Stimulated activated CD8-positive, alpha-beta memory T cell treated with anti-CD3 and anti-CD28 coated beads, Interleukin-4, amount 100 ng/mL, for 4 hours (primary cell): ENCODE measurements at places on chromosomes 5 and 9.

- DNase-seq, result no peak
These were observed 596 bp upstream of the CDC37L1 start for GRCh38 chr9:4678679-4679267.

GRCh38 chr5:124059200-124059599, 547.2 kb downstream of the CSNK1G3 start:
- DNase-seq, result no peak

DNA sequence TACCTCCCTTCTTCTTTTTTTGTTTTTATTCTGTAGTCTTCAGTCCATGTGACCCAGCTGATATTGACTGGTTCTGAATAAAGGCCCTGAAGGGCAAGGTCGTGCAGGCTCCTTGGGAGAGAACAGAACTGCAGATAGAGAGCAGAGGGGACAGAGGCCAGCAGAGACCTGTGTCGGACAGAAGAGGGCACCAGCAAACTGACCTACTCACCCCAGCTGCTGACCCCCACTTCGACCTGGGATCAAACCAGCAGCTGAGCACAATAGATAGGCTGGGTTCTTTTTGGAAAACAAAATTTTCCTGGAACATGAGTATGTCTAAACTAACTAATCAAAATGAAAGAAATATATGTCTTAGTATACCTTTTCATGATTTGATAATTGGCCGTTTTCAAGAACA, 695.1 kb downstream of the NR2F1-AS1 start:
- no peak for DNase-seq

- no peak for DNase-seq
These were observed 25.6 kb downstream of the CEP78 start for GRCh38 chr9:78261403-78262001.

DNA sequence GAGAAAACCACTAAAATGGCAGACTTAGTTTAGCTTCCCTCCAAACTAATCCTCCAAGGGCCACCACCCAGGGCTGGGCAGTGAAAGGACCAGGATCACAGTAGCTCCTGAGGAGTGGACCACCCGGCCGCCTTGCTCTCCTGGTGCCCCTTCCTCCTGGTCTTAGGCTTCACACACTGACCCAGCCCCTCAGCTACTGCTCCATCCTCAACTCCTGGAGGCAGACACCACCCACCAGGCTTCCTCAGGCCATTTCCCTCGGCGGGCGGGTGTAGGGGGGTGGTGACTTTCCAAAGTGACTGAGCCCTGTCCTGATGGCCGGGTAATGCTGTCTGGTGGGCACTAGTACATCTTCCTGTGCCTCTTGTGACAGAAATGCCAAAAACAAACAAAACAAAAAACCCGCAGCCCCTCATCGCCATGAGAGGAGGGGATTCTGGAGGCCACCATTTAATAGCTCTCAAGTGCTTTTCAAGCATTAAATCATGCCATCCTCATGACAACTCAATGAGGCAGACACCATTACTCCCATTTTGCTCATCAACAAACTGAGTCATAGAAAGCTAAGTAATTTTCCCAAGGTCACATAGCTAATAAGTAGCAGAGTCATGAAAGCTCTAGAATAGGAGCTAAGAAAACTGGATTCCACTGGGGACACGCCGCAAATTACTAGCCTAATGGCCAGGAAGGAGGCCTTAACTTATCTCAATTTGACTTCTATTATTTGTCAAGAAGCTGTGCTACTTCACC, 91.3 kb upstream of the LRRTM2 start:
- DNase-seq, result no peak

DNA sequence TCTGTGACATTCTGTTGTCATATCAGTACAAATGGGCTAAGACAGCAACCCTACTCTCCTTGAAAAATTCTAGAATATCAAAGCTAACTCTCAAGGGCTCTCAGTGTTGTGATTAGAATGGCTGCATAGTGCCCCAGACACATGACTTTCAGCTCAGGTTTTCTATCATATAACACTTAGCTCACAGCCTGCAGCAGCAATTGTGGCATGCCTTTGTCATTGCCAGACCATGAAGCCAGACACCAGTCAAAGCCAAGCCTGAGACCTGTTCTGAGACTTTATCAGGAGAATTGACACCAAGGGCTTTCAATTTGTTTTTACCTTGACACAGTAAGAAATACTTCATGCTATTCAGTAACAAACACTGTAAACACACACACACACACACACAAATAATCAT, 159.0 kb upstream of the SNX2 start:
- DNase-seq, result no peak

DNA sequence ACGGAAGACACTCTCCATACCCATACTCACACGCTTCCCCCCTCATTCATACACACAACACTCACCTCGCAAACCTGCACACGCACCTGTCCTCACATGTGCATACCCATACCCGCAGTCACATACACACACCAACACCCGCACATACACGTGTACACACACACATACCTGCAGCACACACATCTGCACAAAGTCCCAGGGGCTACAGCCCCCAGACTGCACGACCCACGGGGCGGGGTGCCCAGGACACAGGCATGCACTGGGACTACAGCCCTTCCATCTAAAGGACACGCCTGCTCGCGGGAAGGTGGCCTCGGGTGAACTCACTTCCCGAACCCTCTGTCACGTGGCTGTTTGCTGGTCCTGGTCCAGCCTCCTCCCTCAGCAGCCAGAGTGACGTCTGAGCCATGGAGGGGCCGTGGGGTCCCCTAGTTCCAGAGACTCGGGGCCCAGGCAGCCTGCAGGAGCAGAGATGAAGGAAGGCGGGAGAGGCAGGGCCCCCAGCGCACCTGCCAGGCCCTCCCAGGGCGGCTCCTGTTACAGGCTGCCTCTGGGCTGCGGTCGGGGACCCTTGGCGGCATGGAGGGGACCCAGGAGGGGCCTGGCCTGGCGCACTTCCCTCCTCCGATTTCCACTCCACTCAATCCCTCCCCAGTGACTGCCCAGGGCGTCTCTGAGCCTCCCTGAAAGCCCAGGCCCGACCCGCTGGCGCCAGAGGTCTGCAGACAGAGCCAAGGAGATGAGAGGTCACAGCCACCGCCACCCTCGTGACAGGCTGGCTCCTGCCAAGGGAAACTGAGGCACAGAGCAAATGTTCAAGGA, 8.1 kb downstream of the SLC12A7 start:
- DNase-seq, result no peak

DNA sequence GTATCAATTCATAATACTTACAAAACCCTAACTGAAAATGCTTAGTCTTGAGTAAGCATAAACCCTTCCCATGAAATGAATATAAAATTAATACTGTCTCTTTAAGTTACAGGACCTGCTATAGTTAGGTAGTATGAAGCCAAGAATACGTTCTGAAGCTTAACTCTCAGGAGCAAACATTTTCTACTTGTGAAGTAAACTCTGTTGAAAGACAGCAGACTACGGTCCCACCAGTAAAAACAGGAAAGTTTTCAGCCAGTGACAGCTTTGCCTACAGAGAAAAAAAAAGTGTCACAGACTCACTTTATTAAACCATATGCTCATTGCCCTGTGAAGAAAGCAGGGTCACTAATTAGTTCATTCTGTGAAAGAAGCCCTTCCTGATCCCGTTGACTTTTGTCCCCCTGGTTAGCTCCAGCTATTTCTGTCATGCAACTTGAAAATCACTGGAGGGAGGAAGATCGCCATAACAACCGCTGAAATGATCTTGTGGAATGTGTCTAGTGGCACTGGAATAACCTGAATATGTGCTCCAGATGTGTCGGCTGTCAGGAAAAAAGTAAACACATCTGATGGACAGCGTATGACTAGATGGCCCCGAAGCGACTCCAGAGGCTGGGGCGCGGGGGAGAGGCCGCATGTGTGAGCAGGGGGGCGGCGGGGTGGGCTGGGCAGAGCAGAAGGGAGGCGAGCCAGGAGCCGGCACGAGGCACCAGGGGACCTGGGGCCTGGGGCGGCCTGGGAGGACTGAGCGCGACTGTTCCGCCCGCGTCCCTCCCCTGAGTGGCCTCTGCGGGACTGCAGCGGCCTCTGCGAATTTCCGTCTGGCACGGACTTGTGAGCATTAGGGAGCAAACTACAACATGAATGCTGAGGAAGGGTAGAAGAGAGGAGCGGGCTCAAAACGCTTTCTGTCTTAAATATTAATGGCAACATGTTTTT, 41.9 kb downstream of the BNC2 start:
- DNase-seq, result no peak
